Chondrocyte (in vitro differentiated cells): ENCODE measurements at places on chromosomes 1 and 21.

DNA sequence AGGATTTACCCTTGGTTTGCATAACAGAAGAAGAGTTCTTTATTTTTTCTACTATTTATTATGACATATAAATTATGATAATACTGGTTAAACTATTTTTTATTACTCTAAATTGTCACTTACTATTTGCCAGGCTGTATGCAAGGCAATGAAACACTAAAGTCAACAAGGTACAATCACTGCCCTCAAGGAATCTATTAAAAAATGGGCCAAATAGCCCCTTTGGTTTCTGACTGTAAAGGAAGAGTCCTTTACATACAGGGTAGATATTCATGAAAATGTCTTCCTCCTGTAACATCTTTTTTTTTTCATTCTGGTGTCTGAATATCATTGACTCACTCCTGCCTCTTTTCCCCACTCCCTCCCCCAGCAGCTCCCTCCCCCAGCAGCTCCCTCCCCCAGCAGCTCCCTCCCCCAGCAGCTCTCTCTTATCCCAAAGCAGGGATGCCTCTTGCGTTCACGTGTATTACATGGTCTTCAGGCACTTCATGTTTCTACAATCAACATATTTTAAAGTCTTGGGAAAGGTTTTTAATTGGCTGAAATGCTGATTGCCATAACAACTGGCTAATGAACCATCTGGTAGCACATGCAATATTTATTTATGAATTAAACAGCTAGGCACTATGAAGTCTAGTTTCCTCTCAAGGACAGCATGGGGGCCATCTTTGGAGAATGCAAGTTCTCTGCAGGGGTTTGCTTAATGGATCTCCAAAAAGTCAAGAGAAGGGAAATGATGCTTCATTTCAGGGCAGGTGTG lies 400.4 kb upstream of the PLXNA2 start:
- H3K27me3 ChIP-seq = peaks cover 38% of the 10 kb centered on the region
- H3K4me1 ChIP-seq = no peaks in the 10 kb centered on the region
- no peak overlapping the region for H3K27ac ChIP-seq
- no peak overlapping the region for H3K4me3 ChIP-seq
- H3K36me3 ChIP-seq = no peaks in the 10 kb centered on the region

- no peaks in the 10 kb centered on the region for H3K27me3 ChIP-seq
- H3K4me3 ChIP-seq = no peak overlapping the region
- H3K4me1 ChIP-seq = no peaks in the 10 kb centered on the region
- no peak for DNase-seq
These were observed 295.9 kb upstream of the ADGRL4 start for GRCh38 chr1:79302380-79302930.

DNA sequence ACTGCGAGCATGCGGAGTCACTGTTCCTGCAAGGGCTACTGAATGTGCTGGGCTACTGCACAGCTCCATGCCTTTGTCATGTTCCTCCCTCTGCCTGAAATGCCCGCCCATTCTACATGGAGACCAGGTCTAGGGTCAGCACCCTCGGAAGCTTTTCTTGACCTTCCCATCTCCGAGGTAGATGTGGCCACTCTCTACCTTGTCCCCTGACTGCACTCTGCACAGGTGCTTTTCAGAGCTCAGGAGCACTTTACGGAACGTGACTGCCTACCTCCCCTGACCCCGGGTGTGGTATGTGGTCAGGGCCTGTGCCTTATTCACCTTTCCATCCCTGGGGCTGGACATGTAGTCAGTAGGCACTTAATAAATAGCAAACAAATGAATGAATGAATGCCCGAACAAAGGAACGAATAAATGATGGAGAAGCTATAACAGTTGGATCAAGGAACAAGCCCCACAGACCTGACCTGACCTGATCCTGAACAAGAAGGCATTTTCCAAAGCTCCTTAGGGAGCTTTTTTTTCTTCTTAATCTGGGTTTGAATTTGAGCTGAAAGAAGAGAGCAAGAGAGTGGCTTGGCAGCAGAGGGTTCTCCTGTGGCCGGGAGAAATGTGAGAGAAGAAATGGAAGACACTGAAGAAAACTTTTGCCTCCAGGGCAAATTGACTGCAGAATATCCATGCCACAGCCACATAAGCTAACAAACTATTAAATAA lies 7.9 kb downstream of the RD3 start:
- no peak overlapping the region for H3K27ac ChIP-seq
- DNase-seq = no peak
- H3K4me1 ChIP-seq = no peaks in the 10 kb centered on the region
- no peaks in the 10 kb centered on the region for H3K27me3 ChIP-seq

DNA sequence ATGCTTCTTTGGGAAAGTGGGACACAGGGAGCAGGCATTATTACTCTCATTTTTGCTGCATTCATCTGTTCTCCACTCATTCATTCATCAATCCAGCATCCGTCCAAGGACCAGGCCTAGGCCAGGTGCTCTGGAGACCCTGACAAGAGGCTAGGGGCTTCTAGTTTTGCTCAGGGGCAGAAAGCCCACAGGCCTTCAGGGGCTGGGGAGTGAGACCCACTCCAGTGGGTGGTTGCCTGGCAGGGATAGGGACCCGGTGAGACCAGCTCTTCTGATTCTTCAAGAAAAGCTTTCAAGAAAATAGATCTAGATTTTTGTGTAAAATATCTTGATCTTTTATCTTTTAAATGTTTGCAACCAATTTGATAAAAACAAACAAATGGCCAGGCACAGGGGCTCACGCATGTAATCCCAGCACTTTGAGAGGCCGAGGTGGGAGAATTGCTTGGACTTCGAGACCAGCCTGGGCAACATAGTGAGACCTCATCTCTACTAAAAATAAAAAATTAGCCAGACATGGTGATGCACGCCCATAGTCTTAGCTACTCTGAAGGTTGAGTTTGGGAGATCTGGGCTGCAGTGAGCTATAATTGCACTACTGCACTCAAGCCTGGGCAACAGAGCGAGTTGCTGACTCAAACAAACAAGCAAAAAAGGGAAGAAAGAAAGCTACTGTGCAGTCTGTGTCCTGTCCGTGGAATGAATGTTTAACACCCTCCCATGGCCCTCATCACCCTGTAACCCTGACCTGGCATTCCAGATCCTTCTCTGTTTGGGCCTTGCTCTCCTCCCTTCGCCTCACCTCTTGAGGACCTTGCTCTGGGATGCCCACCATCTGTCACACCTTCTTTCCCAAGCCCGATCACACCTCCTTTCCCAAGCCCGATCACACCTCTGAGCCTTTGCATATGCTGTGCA lies 17.3 kb upstream of the LRP8 start:
- no peak overlapping the region for H3K27ac ChIP-seq
- no peaks in the 10 kb centered on the region for H3K36me3 ChIP-seq
- no peak overlapping the region for H3K4me3 ChIP-seq
- H3K27me3 ChIP-seq = peaks cover 1% of the 10 kb centered on the region
- DNase-seq = peak; percentile 46

DNA sequence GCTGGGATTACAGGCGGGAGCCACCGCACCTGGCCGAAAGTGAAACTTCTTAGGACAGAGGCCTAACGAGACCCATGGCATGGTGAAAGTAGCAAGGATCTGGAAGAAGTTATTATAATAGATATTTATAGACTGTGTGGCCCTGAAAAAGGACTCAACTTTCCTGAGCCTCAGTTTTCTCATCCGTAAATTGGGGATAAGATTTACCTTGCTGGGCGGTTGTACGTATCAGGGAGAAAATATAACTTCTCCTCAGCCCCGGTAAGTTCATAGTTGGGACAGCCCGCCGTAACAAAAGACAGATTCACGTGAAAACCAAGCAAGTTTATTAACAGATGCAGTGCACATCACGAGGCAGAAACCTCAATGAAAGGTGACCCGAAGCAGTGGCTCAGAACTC lies 5.5 kb upstream of the PIK3CD start:
- H3K27ac ChIP-seq = no peak overlapping the region
- DNase-seq = no peak
- peaks cover under 1% of the 10 kb centered on the region for H3K4me1 ChIP-seq
- no peak overlapping the region for H3K4me3 ChIP-seq
- peaks cover 11% of the 10 kb centered on the region for H3K27me3 ChIP-seq

DNA sequence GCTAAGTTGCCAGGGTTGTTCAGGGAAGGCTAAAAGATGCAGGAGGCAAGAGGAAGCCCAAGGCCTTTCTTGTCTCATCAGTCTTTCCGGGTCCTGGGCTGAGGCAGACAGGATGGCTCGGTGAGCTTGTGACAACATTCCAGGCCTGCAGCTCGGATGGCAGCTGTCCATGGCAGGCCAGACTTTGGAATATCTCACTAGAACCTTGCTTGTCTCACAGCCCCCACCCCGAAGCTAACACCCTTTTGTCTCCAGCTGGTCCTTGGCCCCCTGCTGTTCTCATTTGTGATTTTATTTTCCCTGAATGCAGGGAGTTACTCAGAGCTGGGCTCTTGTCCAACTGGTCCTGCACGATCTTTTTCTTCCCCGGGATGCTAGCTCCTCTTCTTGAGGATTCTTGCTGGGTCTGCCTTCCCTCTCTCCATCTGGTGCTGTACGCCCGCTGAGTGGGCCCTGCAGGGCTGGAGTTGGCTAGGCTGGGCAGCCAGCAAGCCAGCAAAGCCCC lies 477.2 kb upstream of the CAMK1G start:
- peak overlapping the region; percentile 55 for H3K27ac ChIP-seq
- no peak for DNase-seq
- H3K27me3 ChIP-seq = peaks cover 10% of the 10 kb centered on the region
- H3K4me3 ChIP-seq = no peak overlapping the region

- no peak overlapping the region for H3K27ac ChIP-seq
- H3K4me1 ChIP-seq = no peaks in the 10 kb centered on the region
- H3K27me3 ChIP-seq = peaks cover 10% of the 10 kb centered on the region
- no peak overlapping the region for H3K4me3 ChIP-seq
- no peaks in the 10 kb centered on the region for H3K36me3 ChIP-seq
- DNase-seq = no peak
These were observed 40.5 kb downstream of the AMY1C start for GRCh38 chr1:103790172-103790571.

- peak overlapping the region; percentile 97 for H3K27ac ChIP-seq
- no peaks in the 10 kb centered on the region for H3K27me3 ChIP-seq
- H3K4me3 ChIP-seq = peak overlapping the region; percentile 71
- no peak for DNase-seq
These were observed 48.8 kb downstream of the LAMC2 start for GRCh38 chr1:183234660-183235476.

- peaks cover 8% of the 10 kb centered on the region for H3K4me1 ChIP-seq
- no peak for DNase-seq
- H3K27me3 ChIP-seq = no peaks in the 10 kb centered on the region
- H3K4me3 ChIP-seq = no peak overlapping the region
- H3K27ac ChIP-seq = no peak overlapping the region
These were observed 41.6 kb downstream of the ARHGEF16 start for GRCh38 chr1:3495776-3496745.

- peaks cover 17% of the 10 kb centered on the region for H3K4me1 ChIP-seq
- H3K4me3 ChIP-seq = no peak overlapping the region
- no peak overlapping the region for H3K27ac ChIP-seq
- no peaks in the 10 kb centered on the region for H3K27me3 ChIP-seq
These were observed 207.4 kb downstream of the APP start for GRCh38 chr21:25963181-25963580.

- H3K27ac ChIP-seq = no peak overlapping the region
- H3K4me1 ChIP-seq = no peaks in the 10 kb centered on the region
- H3K4me3 ChIP-seq = no peak overlapping the region
These were observed 126.2 kb upstream of the DAB1 start for GRCh38 chr1:57550092-57550491.

DNA sequence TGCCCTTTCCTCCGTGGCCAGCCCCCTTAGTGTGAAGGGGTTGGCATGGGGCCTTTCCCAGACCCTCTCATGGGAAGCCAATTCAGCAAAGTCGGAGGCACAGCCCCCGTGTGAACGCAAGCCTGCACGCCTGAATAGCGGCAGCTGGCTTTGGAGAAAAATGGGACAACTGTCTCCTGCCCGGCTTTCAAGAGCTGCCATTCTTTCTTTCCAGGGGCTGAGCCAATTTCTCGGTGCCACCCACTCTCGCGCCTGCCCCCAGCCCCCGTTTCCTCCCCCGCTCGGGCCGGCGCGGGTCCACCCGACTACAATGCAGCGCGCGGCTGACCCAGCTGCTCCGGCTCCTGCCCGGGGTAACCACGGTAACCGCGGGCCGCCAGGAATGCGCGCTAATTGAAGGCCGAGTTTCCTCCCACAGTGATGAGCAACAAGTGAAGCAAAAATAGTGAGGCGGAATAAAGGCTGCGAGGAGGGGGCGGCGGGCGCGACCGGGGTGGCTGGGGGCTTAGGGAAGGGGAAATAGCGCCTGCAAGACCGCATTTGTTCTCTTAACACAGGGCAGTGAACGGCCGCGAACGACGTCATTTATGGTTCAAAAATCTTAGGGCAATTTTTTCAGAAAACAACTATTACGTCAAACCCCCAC lies 27.8 kb downstream of the ILDR2 start:
- H3K4me1 ChIP-seq = peaks cover 35% of the 10 kb centered on the region
- no peaks in the 10 kb centered on the region for H3K27me3 ChIP-seq
- peak; percentile 92 for DNase-seq
- no peaks in the 10 kb centered on the region for H3K36me3 ChIP-seq

DNA sequence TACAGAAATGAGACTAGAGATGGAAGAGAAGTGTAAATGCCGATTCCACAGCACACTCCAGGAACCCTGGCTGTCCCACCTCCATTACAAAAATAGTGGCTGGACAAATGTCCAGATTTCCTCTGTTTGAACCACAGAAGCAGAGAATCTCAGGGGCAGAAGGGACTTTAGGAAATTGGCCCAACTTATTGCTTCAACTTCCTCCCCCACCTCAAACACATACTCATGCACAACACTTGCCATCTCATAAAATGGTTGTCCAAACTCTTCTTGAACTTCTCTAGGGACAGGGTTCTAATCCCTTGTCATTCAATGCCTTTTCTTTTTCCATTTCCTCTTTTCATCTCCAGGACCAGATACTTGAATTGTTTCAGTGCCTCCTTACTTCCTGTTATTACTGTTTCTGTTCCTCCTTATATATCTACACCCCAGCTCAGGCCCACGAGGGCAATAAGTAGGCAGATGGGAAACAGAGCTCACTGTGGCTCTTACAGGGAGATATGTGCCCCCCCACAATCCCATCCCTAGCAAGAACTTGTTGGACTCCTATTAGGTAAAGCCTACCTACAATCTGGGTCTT lies 8.5 kb upstream of the B4GALT3 start:
- H3K27ac ChIP-seq = peak overlapping the region; percentile 25
- peaks cover 22% of the 10 kb centered on the region for H3K4me1 ChIP-seq
- DNase-seq = peak; percentile 4
- no peaks in the 10 kb centered on the region for H3K27me3 ChIP-seq
- no peaks in the 10 kb centered on the region for H3K36me3 ChIP-seq

DNA sequence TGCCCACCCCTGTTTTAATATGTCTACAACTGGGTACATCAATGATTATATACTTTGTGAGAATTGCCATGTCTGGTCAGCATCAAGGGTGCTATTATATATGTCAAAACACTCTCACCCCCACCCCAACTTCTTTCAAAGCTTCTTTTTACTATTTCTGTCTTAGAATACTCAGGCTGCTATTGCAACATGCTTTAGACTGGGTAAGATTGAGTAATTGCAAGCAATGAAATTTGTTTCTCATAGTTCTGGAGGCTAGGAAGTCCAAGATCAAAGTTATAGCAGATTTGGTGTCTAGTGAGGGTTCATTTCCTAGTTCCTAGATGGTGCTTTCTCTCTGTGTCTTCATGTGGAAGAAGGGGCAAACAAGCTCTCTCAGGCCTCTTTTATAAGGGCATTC lies 100.5 kb upstream of the KCNK1 start:
- DNase-seq = no peak
- H3K4me1 ChIP-seq = no peaks in the 10 kb centered on the region
- H3K27ac ChIP-seq = no peak overlapping the region
- H3K36me3 ChIP-seq = no peaks in the 10 kb centered on the region
- no peak overlapping the region for H3K4me3 ChIP-seq

- no peaks in the 10 kb centered on the region for H3K36me3 ChIP-seq
- no peak for DNase-seq
- no peak overlapping the region for H3K27ac ChIP-seq
- H3K4me3 ChIP-seq = no peak overlapping the region
- no peaks in the 10 kb centered on the region for H3K4me1 ChIP-seq
- H3K27me3 ChIP-seq = no peaks in the 10 kb centered on the region
These were observed 249.5 kb upstream of the DEPDC1 start for GRCh38 chr1:68746378-68746777.
